ENCODE measurements at places on chromosomes 4 and X.

DNA sequence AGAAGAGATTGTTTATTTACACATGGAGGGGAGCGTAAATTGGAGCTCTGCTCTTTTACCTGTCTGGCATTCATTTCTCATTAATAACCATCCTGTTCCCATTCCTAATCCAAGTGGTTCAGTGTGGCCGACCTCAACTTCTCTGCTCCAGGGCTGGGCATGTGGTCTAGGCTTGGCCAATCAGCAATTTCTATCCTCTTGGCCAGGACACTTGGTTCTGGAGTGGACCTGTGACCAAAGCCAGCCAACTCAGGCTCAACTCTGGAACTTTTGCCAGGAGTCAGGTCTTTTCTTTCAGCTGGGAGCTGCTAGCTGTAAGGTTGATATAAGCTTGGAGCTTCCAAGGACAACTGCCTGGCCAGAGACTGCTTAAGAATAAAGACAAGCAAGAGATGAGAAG lies 15.6 kb upstream of the RASL11B start:
- DNase-seq = no peak

DNA sequence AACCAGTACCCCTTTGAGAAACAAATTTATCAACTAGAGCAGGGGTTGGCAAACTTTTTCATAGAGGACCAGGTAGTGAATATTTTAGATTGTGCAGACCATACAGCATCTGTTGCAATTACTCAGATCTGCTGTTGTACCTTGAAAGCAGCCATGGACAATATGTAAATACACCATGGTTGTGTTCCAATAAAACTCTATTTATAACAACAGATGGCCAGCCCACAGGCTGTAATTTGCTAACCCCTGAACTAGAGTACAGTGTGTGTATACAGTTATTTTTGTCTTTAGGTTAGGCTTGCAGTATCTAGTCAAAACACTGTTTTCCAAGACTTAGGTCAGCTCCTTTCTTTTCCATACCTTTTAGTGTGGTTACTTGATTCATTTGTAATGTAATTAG lies 54.4 kb downstream of the PHKA1 start:
- no peak for DNase-seq

DNA sequence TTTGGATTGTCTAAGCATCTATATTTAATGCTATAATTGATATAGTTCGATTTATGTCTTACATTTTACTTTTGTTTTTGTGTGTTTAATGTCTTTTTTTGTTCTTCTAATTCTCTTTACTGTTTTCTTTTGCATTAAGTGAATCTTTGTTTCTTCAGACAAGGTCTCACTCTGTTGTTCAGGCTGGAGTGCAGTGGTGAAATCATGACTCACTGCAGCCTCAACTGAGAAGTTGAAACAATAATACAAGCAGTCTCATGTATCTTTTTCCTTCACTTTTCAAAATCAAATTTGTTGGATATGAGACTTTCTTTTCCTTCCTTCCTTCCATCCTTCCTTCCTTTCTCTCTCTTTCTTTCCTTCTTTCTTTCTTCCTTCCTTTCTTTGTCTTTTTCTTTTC lies 1401.6 kb downstream of the ADGRL3 start:
- no peak for DNase-seq

DNA sequence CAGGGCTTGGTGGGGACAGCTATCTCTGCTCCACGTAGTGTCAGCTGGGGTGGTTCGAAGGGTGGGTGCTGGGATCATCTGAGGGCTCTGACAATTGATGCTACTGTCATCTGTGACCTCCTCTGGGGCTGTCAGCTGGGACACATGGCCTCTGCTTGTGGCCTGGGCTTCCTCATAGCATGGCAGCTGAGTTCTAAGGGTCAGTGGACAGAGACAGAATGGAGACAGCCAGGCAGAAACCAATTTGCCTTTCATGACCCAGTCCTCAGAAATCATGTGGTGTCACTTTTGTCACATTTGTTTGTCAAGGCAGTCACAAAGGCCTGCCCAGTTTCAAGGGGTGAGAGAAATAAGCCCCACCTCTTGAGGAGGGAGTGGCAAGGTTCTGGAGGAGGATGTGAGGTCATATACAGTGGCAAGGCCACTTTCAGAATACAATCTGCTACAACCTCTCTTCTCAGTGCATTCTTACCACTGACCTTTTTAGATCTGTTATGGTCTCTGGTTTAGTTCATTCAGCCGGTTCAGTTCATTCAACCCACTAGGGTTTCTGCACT lies 103.6 kb upstream of the BCOR start:
- DNase-seq = no peak

DNA sequence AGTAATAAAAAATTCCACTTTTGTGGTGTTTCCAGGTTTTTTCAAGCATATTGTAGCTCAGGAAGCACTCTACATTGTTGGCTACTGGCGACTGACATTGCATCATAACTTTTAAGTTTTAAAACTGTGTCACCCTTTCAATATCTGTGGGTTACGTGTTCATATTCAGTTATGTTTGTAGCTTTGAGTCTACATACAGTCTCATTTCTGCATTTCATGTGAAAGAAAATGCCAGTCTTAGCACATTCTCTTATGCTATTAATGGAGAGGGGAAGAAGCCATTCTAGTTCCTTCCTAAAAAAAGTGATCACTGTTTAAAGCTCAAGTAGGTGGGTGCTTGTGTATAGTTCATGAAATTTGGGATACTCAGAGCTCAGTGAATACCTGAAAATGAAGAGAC lies 38.1 kb downstream of the DIAPH2 start:
- no peak for DNase-seq

DNA sequence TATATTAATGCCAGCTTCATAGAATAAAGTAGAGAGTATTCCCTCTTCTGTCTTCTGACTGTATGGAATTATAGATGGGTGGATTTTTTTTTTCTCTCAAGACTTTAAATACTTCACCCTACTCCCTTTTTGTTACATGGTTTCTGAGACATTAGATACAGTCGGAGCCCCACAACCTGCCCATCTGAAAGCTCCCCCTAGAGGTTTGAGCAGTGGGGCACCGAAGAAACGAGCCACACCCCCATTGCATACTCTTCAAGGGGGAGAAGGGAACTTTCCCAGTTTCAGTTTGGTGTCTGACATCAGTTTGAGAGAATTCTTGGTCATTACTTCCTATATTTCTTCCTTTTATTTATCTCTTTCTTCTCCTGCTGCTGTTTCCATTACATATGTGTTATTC lies 437.6 kb upstream of the AGA start:
- no peak for DNase-seq

DNA sequence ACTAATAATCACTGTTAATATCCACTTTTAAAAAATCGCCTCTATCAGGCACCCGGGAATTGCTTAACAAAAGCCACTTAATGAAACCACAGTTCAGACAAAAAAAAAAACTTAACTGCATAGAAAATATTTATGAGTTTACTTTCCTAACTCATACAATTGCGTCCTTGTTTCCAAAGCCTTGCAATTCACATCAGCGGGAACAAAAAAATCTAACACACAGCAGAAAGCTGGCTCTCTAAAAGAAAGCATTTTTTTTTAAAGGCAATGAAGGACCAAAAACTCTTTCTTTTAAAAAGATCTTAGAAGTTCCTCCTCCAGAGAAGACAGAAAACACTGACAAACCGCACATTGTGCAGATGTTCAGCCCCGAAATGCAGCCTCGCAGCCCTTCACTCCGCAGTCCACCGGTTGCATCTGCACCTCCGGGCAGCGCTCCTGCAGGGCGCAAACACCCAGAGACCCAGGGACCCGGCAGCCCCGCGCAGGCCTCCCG lies 812 bp downstream of the FAT1 start:
- no peak for DNase-seq

All from T-helper 1 cell (primary cell).